ENCODE measurements at places on chromosomes 3 and 15. TPM values are rescaled to one million over a fixed set of nuclear protein-coding genes. Genes with fewer than 3 reads are reported as not detected.

The WDR93 gene
- 2.1 TPM for total RNA-seq

The ANKUB1 gene
- 4.2 TPM for total RNA-seq

The GJD2 gene
- total RNA-seq = 21.9 TPM

The XRN1 gene
- 61.6 TPM for total RNA-seq

The CD276 gene
- total RNA-seq = 37.1 TPM

The VPS13C gene
- 113 TPM for total RNA-seq

The DNAJA4 gene
- 42.7 TPM for total RNA-seq

The PCSK6 gene
- 17.8 TPM for total RNA-seq

The PLSCR1 gene
- total RNA-seq = 16.6 TPM

The GADL1 gene
- total RNA-seq = 4.8 TPM

The CCDC13 gene
- total RNA-seq = 5.1 TPM

The PSMA4 gene
- 133 TPM for total RNA-seq

The IGSF11 gene
- total RNA-seq = 19.6 TPM

The ZNF662 gene
- total RNA-seq = 16.6 TPM

The HIGD2B gene
- not detected for total RNA-seq

The GOLGA8O gene
- 0.46 TPM for total RNA-seq

The RFC4 gene
- 21.7 TPM for total RNA-seq

The FSTL1 gene
- 43.6 TPM for total RNA-seq

The ALPK3 gene
- 2.5 TPM for total RNA-seq

The CCR8 gene
- not detected for total RNA-seq

The GOLGA8M gene
- total RNA-seq = not detected

The KCNMB3 gene
- 3.2 TPM for total RNA-seq

The NEK11 gene
- total RNA-seq = 44.1 TPM

The CYP19A1 gene
- 7.2 TPM for total RNA-seq

The SST gene
- 80.5 TPM for total RNA-seq

The SLC22A13 gene
- 0.69 TPM for total RNA-seq

The ZNF80 gene
- 0.23 TPM for total RNA-seq

The GP5 gene
- total RNA-seq = under 0.01 TPM

The NRG4 gene
- 1.8 TPM for total RNA-seq

The IL17RB gene
- 9.0 TPM for total RNA-seq

The TUSC7 gene
- total RNA-seq = not detected

All from diencephalon (tissue), 1 donor.